ENCODE measurements at places on chromosomes 16 and 17.
A peak's percentile ranks its signal among the peaks of the same experiment; 100 is the strongest.

DNA sequence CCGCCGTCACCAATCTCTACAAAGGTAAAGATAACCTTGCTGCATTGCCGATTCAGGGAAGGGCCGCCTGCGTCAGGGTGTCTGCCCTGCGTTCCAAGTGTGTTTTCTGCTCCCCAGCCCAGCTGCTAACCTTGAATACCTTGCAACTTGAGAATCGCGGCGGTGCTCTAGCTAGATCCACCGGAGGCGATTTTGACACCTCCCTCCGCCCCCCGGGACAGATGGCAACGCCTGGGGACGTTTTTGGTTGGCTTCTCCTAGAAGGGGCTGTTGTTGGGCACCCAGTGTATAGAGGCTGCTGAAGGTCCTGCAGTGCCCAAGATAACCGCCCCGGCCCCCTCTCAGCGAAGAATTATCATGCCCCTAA is 1.5 kb downstream of the HAPSTR1 start:
- DNase-seq, result peak; percentile 40

DNA sequence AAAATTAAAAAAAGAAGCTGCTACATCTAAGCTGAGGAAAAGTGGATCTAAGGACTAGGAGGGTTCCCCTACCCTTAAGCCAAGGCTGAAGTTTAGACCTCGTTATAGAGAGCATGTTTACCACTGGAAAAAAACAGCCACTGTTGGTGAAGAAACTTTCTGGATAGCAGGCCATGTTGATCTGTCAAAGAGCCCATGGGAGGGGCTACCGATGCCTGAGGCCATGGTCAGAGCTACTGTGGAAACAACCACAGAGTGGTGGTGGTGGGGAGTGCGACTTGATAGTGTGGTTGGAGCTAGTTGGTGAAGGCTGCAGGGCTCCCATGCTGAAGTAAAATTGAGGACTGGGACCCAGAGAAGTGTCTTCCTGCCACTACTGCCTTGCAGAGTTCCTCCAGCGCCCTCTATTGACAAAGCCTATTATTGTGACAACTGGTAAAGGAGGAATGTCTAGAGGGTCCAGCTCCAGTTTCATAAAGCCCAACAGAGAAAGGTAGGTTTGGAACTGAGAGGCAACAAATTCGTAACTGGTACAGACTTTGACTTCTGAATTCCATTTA is 12.7 kb upstream of the FAM20A start:
- peak; percentile 82 for DNase-seq

- no peak for DNase-seq
Measured at GRCh38 chr17:67708378-67708777, 9.4 kb upstream of the NOL11 start.

DNA sequence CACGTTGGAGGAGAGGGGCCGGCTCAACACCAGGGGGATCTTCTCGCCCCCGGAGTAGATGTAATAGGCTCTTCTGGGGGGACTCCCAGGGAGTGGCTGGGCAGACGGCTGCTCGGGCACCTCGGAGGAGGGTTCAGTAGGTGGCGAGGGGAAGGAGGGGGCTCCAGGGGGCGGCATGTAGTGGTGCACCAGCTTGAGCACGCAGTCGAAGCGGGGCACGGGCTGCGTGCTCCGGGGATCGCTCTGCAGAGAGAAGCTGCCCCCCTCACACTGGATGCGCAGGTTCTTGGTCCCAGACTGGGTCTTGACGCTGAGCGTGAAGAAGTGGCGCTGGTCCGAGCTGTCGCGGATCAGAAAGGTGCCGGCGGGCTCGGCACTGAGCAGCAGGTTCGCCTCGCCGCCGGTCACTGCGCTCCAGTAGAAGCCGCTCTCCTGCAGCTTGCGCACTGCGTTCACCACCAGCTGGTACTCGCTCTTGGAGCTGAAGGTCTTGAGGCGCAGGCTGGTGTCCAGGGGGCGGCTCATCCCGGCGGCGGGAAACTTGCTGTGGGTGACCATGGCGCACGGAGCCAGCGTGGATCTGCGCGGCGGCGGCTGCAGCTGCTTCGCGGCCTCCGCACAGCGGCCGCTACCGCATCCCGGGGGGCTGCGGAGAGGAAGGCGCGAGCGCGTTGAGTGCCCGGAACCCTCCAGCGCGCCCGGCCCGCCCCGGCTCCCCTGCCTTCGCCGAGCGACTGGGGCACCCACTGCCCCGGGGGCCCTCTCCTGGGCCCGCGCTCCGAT is 1.1 kb downstream of the SOCS3 start:
- peak; percentile 76 for DNase-seq

GRCh38 chr17:48330421-48330820 is 99.6 kb downstream of the SKAP1 start:
- no peak for DNase-seq

GRCh38 chr17:948284-948852 is 31.2 kb downstream of the NXN start:
- DNase-seq, result no peak

GRCh38 chr17:53655591-53655990 is 167.1 kb upstream of the KIF2B start:
- DNase-seq, result no peak

- no peak for DNase-seq
Measured at GRCh38 chr16:59591480-59591879, 857.4 kb upstream of the GOT2 start.

- DNase-seq, result no peak
Measured at GRCh38 chr17:16948587-16949376, 23.1 kb downstream of the TNFRSF13B start.

DNA sequence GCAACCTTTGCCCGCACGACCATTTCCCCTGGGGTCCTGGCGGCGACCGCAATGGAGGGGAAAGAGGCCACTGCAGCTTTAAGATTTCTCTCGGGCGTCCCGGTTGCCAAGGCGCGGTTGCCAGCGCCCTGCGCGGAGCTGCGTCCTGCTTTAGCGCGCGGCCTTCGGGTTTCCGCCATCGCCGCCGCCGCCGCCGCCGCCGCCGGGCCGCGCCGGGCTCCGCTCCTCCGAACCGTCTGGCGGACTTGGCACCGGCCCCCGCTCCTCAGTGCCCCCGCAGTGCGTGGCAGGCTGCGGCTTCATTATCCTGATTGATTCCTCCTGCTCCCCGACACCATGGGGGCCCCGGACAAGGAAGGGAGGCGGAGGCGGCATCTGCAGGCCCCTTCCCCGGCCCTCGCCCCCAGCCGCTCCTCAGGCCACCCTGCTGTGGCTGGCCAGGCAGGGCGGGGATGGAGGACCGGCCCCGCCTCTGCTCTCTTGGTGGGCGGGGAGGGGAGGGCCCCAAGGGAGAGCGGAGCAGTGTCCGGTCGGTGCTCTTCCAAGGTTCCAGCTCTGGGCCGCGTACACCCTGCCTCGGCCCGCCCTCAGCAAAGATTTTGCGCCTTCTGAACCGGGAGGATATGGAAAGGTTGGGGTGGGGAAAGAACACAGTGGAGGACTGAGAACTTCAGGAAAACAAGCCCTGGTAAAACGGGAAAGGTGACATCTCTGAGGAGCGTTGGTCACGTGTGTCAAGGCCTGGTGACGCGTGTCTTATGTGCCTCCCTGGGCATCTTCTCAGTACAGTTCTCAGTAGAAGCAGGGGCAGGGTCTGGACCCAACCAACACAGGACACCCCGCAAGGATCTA is 34.0 kb downstream of the NEUROD2 start:
- DNase-seq, result peak; percentile 58

DNA sequence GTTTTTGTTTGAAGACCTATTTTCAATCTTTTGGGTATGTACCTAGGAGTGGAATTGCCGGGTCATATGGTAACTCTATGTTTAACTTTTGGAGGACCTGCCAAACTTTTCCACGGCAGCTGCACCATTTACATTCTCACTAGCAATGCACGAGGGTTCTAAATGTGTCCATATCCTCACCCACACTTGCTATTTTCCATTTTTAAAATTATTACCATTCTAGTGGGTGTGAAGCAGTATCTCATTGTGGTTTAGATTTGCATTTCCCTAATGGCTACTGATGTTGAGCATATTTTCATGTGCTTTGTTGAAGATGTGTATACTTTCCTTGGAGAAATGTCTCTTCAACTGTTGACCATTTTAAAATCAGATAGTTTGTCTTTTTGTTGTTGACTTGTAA is 60.3 kb upstream of the HAPSTR1 start:
- no peak for DNase-seq

- no peak for DNase-seq
Measured at GRCh38 chr17:42255445-42255844, 20.7 kb downstream of the STAT5B start.

DNA sequence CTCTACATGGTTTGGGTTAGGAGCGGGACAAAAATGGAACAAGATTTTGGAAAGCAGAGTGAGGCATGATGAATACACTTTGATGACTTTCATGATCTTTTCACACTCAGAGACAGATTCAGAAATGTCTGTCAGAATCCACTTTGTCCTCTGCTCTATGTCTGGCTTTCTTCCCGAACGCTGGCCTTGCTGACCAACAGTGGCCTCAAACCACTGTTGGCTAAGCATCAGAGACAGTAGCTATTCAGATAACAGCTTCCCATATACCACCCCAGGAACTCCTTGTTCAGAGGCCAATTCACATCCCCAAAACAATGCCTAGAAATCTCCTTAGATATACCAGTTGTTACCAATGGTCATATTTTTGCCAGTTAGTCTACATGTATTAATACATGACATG is 40.9 kb downstream of the FBXL20 start:
- no peak for DNase-seq

DNA sequence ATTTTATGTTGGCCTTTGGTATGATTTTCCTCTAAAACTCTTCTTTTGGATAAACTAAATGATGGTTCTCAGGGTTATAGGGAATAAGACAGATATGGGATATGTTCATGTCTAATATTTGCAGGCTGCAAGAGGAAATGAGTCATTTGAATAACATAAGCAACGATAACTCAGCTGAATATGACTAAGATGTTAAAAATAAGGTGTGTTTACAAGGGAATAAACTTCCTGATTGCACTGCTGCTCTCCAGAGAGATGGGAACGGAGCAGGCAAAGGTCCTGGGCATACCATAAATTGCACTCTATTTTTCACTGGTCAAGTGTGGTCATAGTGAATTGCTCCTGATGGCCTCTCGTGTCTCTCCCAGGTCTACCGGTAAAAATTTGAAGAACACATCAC is 666.2 kb downstream of the TOX3 start:
- DNase-seq, result no peak

DNA sequence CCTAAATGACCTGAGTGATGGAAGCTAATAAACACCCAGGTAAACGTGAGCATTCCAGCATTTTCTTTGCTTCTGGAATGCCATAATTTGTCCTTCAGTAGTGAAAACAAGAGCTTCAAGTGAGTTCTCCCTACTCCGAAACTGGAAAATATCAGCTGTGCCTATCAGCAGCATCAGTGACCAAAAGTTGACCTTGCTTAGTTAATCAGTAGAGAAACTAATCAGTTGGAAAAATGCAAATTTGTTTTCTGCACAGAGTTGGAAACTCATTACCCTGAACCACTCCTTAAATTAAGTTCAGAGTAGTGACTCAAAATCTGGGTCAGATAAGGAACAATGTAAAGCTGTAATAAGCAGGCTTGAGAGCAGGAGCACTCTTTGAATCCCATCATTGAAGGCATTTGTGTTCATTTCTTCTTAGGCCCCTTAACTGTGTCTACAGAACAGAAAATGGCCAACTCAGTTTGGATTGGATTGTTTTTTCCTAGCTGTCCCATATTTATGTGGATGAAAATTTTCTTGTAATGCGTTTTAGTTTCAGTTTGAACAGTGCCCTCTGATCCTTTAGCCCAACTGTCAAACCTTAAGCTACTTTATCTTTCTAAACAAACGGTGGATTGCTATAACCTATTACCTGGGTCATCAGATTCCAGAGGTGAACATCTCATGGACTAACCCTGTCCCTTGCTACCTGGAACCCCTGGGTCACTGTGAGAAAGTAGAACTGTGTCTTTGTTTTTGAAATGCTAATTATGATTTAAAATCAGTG is 290.4 kb downstream of the TOX3 start:
- no peak for DNase-seq

DNA sequence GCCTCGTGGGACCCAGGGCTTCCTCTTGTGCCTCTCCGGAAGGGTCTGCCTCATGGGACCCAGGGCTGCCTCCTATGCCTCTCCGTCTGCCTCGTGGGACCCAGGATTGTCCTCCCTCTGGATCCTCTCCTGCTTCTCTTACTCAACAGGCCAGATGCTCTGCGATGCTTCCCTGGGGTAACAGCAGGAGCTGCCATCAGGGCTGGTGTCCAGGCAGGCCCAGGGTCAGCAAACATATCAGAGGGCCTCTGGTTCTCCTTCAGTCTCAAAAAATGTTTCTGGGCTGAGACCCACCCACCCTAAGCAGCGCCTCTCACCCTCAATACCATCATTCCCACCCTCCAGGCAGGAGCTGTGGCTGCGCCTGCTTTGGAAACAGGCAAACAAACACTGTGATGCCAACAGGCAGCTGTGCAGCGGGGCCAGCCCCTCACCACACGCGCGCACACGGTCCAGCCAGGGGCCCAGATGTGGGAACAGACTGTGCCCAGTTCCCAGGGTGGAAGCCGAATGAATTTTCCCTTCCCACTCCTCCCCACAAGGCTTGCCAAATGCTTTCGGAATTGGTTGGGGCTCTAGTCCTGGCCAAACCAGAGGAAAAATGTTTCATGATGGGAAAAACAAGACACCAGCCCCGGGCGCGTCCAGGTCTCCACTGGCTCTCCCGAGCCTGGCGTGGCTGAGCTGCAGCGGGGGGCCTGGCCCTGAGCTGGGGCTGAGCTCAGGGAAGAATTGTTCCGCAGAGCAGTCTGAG is 11.3 kb downstream of the TIMM22 start:
- DNase-seq, result no peak

DNA sequence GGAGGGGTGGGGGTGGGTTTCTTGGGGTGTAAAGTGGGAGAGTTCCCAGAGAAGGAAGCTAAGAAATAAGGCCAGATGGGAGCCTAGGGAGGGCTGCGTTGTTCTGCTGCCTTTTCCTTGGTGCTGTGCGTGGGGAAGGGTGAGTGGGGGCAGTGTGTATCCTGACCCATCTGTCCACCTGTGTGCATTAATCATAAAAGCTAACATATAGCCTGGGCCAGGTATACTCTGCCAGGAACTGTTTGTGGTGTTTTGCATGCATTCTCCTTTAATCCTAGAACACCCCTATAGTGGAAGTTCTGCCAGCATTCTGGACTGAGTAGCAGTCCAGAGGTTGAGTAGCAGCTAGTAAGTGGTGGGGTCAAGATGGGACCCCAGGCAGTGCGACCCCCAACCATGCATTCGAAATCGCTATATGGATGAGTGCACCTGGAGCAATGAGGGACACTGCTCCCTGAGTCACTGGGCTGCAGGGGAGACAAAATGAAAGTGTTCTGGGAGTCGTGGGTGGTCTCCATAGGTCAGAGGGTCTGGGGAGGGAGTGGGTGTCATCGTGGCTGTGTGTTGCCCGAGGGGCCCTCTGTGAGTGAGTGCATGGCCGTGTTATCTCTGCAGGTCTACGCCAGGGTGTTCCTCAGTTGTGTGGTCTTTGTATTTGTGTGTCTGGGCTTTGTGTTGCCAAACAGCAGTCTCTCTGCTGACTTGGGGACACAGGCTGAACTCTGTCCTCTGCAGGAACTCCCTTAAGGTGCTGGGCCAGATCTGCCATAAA is 1.3 kb downstream of the ERBB2 start:
- DNase-seq, result no peak

DNA sequence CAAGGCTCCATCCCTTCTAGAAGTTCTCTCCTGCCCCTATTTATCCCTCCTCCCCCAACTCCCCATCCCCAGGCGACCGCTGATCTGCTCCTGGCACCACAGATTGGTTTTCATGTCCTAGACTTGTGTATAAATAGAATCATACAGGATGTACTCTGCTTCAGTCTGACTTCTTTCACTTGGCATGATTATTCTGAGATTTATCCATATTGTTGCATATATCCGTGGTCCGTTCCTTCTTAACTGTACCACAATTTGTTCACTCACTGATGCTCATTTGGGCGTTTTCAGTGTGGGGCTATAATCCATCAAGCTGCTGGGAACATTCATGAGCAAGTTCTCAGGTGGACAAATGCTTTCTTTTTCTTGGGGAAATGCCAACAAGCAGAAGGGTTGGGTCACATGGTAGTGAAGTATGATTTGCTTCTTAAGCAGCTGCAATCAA is 23.9 kb downstream of the PITPNM3 start:
- no peak for DNase-seq
